GM04503 (cell line): ENCODE measurements at places on chromosomes 12 and 14.

GRCh38 chr12:54479421-54479820, 6.0 kb upstream of the GTSF1 start:
- DNase-seq, result peak; percentile 70

GRCh38 chr14:99803106-99803775, 10.0 kb downstream of the EML1 start:
- DNase-seq, result no peak

GRCh38 chr12:114895827-114896226, 211.9 kb upstream of the TBX3 start:
- no peak for DNase-seq

GRCh38 chr12:62966990-62967506, 32.1 kb upstream of the PPM1H start:
- DNase-seq, result no peak
